ENCODE measurements at places on chromosomes 11 and 22.

DNA sequence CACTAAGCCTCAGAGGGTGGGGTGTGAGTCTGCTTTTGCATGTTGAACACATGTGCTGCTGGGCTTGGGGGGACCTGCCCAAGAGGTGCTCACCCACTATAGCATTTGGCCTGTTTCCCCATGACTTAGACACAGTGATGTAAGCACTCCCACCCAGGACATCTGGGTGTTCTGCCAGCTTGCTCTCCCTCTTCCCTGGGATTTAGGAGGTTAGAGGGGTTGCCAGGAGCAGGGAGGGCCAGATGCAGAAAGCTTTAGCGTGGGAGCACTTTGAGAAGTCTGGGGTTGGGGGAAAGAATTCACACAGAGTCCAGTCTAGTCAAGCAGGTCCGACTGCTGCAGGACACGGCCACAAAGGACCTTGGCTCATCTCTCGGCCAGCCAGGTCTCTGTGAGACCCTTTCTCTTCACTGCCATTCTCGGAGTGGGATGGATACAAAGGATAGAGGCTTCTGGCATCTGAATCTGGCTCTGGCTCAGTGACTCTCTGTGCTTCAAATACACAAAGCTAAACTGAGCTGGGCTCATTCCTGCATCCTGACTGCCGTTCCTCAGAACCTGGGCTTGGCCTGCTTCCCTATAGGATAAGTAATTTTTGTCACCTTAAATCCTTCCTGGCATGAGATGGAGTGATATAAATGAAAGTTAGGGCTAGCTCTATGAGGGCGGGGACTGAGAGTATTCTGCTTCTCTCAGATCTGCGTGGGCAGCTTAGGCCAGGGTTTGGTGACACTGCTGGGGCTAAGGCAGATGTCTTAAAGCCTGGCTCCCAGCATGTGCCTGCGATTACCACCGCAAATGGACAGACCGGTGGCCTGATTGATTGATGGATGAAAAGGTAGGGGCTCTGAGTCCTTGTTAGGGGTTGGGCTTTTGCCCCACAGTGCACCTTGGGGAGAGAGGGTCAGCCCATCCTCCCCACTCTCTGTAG lies 14.5 kb downstream of the USP2 start:
- no peak for DNase-seq

DNA sequence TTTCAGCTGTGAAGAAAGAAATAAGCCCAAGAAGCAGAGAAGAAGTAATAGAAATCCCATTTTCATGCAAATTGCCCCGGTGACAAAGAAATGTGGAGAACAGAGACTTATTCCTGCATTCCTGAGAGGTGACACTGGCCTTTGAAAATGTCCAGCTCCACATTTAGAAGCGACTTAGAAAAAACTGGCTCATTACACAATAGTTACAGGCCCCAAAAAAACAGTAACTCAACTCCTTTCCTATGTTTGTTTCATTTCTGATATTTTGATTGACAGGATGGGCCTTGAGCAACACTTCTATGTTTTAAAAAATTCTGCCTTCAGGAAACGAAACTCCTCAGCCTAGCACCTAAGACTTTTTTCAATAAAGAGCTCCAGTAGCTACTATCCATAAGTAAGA lies 726.9 kb upstream of the TENM4 start:
- no peak for DNase-seq

- DNase-seq, result no peak
These were observed 57.5 kb downstream of the RPUSD4 start for GRCh38 chr11:126153972-126154371.

DNA sequence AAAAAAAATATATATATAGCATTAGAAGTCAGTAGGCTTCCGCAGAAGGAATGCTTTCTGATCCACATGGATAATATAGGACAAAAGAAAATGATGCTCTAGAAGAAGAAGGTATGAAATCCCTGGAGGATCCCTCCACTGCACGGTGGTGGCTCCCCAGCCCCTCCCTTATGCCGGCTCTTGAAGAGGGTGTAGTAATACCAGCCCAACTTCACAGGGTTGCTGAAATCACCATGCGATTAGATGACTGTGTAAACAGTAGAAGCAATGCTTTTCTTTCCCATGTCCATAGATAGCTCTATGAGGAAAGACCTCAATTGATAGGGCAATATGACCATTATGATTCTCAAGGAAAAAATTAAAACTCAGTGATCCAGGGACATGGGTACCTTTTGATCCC lies 3.2 kb upstream of the ETS1 start:
- no peak for DNase-seq

- no peak for DNase-seq
These were observed 3.1 kb downstream of the ST13 start for GRCh38 chr22:40853333-40853732.

DNA sequence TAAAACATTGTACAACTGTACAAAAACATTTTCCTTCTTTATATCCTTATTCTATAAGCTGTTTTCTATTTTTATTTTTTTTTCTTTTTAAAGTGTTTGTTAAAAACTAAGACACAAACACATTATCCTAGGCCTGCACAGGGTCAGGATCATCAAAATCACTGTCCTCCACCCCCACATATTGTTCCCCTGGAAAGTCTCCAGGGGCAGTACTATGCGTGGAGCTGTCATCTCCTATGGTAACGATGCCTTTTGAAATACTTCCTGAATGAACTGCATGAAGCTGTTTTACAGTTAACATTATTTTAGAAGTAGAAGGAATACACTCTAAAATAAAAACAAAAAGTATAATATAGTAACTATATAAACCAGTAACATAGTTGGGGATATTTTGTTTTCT lies 67.2 kb downstream of the ZC3H12C start:
- DNase-seq, result no peak

- no peak for DNase-seq
These were observed 58.3 kb upstream of the EMID1 start for GRCh38 chr22:29147331-29147899.

DNA sequence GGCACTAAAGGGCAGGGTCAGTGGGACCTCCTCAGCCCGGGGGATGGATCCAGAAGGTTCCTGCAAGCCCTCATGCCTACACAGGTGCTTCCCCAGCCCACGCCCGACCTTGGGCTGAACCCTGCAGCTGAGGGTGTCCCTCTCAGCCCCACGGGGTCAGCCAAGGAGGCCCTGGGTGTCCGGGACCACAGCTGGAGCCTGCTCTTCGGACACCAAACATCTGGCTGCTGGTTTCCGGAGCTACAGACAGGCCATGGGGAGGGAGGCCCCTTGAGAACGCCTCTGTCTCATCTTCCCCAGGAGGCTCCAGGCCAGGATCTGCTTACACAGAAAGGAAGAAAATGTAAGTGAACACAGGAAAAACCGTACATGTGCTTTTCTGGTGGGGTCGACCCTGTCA lies 355.7 kb downstream of the MN1 start:
- no peak for DNase-seq

DNA sequence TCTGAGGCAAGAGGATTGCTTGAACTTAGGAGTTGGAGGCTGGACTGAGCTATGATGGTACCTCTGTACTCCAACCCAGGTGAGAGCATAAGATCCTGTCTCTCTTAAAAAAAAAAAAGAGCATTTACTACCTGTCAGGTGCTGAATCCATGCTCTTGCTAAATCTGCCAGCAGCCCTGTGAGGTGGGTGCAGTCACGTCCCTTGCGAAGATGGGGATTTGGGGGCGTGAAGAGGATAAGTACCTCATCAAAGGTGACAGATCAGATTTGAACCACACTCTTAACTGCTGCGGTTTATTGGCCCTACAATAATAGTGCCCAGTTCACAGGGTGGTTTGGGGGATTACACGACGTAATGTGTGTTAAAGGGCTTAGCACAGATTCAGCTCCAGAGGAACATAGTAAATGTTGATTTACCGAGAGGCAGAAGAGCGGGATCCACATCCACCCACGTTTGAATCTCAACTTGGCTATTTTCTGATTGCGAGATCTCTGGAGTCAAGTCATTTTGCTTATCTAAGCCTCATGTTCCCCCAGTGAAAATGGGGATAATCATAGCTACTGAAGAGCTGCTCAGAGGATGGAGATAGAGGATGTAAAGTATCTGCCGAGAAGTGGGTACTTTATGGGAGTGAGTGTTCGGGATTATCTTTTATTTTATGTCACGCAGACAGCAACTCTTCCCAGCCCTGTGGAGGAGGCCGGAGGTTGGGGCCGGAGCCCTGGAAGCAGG lies 28.1 kb upstream of the LRRC10B start:
- DNase-seq, result no peak

Data from activated T-helper 1 cell treated with Interleukin-2 at 50 U/mL for 16 hours (primary cell).